Activated CD4-positive, alpha-beta T cell treated with anti-CD3 and anti-CD28 coated beads, Interleukin-2, amount 50 U/mL, for 1 hour (primary cell): ENCODE measurements at places on chromosomes 7 and 10.
A peak's percentile ranks its signal among the peaks of the same experiment; 100 is the strongest.

GRCh38 chr10:84076047-84076388 is 63.3 kb upstream of the GHITM start:
- DNase-seq: no peak

DNA sequence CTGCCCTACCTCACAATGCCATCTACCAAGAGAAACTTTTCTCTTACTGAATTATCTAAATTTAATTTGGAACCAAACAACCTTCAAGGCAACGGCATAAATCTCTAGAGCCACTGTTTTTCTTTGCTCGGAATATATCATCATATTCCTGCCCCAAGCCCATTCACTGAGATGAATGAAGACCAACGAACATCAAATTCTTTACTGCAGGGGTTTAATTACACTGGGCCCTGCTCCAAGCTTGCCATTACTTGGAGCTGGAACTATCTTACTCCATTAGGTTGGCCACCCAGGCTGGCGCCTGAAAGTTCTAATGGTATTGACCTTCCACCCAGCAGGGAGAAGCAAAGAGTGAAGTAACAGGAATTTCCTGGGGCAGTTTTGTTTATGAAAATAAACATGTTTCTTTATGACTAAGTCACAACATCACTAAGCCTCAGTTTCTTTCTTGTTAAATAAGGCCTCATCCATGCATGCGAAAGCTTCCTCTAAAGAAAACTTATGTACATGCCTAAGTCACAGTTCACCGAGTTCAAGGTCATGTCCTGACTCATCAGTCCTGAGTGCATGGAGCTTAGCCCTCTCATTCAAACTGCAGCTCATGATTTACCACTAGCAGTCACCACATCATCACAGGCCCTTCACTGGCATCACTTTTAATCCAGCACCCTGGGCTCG is 42.1 kb upstream of the ANAPC16 start:
- DNase-seq: no peak

DNA sequence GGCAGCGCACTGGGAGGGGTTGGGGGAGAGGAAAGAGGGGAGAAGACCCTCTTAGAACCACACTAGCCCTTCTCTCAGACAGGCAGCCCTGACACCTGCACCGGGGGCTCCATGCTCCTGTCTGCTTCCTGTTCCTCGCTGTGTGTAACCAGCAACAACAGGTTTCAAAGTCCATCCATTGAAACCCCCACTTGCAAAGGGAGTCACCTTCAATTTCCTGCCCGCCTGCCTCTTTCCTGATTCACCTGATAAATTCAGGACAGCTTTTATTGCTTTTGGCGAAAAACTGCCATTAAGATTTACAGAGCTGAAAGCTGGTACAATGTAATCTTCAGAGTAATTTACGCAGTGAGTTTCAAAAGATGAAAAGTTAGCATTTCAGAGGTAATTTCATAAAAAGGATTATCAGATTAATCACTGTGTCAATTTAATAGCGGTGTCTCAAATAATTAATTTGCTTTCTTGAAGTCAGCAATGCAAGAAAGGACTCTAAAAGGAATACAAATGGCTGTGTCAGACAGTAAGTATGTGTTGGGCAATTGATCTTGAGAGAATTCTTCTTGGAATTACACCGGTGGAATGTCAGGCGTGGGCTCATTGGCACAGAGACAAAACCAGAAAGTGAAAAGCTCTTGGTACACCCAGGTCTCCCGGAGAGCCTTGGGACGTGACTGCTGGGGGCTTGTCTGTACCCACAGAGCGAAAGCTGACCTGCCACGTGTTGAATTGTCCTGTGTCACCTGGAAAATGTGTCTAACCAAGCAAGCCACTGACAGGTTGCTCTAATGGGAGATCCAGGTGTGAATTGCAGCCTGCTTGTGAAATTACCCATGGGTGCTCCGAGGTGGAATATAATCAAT is 60.7 kb downstream of the TMEM209 start:
- no peak for DNase-seq

- DNase-seq: no peak
Observed at GRCh38 chr10:12422189-12422588, 72.8 kb downstream of the CAMK1D start.

GRCh38 chr10:31693491-31693890 is 235.1 kb downstream of the ARHGAP12 start:
- DNase-seq: no peak

GRCh38 chr10:14779001-14779651 is 4.4 kb upstream of the FAM107B start:
- DNase-seq: no peak

DNA sequence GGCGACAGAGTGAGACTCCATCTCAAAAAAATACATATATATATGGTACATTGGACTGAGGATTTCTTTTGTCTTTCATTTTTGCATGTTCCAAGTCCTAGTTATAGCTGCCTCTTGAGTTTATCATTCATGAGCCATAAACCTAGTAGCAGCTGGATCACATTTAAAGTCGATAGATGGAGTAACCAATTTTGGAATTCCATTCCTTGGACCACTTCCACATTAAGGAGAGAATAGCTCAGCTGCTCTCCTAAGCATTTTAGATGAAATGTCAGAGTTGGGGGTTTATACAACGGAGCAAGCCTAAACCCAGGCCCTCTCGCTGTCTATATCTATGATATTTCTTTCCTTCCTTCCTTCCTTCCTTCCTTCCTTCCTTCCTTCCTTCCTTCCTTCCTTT is 141.2 kb downstream of the LYZL1 start:
- no peak for DNase-seq

- no peak for DNase-seq
Observed at GRCh38 chr10:119370111-119370741, 162.9 kb downstream of the GRK5 start.

DNA sequence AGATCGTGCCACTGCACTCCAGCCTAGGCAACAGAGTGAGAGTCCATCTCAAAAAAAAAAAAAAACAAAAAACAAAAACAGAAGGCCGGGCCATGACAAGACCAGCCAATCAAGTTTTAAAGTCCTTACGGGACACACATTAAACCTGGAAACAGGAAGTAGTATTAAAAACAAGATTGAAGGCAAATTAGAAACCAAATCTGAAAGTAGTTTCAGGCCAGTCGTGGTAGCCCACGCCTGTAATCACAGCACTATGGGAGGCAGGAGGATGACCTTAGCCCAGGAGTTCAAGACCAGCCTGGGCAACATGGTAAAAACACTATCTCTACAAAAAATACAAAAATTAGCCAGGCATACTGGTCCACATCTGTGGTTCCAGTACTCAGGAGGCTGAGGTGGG is 18.1 kb downstream of the PSAP start:
- DNase-seq: no peak

DNA sequence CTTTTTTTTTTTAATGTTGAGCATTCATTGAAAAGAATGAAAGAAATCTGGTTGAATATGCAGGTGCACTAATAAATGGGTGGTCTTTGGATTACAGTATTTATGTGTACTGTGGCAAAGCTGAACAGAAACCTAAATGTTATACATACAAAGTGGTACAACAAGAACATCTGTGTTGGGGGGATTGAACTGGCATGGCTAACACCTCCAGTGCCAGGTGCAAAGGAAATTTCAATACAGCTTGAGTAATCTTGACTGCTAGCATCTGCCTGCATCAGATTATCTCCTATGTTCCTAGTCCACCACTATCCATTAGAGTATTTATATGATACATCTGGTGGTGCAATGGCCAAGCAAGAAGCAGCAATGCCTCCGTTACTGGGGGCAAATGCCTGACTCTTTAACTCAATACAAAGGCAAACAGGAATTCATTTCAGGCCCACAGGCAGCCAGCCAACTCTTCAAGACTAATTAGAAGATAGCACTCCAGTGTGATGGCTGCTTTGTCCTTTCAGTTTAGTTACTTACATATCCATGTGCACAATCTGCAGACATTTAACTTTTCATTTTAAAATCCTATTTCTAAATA is 220.5 kb upstream of the ETV1 start:
- no peak for DNase-seq

GRCh38 chr7:140059273-140060242 is 3.2 kb downstream of the PARP12 start:
- DNase-seq: peak; percentile 58

- DNase-seq: no peak
Observed at GRCh38 chr7:147894271-147894670, 696.3 kb upstream of the C7orf33 start.

DNA sequence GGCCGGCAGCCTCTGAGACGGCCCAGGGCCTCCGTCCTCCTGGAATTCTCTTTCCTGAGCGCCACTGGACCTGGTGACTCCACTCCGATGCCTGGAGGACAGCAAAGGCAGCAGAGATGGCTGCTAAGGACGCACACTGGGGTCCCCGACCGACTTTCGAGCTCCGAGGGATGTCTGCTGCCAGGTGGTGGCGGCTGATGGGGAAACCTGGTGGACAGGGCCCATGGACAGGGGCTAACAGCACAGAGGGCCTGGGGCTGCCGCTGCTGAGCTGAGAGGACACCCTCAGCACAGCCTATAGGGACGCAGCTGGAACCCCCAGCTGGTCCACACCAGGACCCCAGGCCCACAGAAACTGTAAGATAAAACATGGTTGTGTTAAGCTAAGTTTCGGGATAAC is 366.3 kb downstream of the DNAJB6 start:
- no peak for DNase-seq

DNA sequence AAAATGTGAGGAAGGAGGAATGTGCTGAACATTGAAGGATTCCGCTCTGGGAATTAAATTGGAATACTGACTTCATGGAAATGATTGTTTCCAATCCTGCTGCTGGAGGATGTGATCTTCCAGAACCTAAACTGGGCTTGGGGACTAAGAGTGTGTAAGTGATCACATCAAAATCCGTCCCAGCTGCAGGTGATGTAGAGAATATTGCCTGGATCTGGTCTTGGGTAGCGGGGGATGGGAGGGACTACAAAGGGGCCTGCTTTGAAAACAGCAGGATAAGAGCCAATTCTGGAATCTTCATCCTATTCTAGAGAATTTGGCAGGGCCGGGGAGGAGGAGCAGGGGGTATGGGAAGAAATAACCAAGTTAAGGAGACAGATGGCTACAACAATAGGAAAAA is 552.2 kb upstream of the FZD8 start:
- DNase-seq: no peak

GRCh38 chr10:16843252-16843870 is 26.1 kb upstream of the RSU1 start:
- DNase-seq: no peak

GRCh38 chr10:91227576-91227975 is 7.1 kb downstream of the PCGF5 start:
- no peak for DNase-seq

DNA sequence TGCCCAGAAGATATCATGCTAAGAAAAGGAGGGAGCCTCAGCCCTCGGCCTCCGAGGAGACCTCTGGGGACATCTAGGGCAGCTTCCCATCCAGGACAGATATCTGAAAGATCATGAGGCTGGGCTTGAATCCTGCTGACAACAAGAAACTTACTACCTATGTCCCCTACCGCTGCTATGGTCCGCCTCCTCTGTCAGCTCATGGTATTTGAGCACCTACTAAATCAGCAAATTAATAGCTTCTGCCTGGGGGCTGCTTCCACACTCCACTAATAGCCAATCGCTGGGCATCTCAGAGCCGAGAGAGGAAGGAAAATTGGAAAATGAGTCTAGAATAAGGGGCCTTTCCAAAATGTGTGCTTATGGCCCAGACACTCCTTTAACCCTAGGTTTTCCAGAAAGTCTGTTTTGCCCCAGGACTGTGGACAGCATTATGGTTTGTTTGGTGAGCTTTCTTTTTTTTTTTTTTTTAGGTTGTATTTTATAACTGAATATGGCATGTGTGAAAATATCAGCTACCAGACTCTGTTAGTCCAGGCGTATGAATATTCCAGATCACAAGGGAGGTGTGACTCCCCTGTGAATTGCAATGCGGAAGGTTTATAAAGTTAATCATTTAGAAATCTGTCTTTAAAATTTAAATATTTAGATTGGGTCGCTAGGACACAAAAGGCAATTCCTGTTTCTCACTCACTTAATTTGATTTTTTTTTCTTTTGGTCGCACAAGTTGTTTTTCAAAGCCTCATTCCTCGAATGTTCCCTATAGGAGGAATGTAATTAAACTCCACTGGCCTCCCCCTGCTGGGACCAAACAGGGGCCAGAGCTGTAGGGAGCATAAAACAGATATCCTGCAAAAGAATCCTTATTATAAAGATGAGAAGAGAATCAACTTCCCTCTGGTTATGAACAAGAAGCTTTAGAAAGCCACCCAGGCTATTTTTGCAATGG is 89.4 kb downstream of the PARP12 start:
- no peak for DNase-seq

DNA sequence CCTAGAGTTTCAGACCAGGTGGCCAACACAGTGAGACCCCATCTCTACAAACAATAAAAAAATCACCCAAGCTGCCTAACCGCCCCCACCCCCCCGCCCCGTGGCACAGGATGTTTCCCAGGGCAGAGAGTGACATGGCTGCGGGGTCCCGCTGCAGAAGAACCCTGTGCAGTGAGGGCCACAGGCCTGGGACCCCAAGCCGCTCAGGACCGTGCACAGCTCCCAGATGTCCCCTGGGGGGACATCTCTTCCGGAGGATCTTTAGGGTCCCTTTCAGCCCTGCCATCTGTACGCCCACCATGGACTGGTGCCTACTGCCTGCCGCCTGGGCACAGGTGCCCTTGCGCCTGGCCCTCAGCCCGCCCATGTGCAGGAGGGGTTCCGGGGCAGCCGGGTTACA is 373.6 kb downstream of the DNAJB6 start:
- no peak for DNase-seq

DNA sequence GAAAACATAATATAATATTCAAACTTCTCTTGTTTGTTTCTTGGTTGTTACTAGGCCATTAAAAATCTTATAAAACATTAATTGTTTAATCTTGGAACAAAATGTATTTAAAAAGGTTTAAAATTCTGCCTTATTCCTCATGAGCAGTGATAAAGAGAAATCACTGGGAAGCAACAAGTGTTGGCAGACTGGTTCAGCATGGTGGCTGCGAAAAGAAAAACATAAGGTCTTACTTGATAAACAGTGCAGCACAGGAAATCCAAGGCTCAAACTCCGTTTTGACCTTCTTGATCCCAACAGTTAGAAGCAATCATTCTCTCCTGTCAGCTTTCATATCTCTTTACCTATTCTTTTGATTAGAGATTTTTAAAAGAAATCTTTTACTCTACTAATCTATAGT is 530.8 kb downstream of the CNTNAP2 start:
- no peak for DNase-seq

GRCh38 chr10:83073472-83073871 is 1065.8 kb upstream of the GHITM start:
- no peak for DNase-seq

GRCh38 chr10:80187060-80187459 is 18.3 kb downstream of the ANXA11 start:
- no peak for DNase-seq

DNA sequence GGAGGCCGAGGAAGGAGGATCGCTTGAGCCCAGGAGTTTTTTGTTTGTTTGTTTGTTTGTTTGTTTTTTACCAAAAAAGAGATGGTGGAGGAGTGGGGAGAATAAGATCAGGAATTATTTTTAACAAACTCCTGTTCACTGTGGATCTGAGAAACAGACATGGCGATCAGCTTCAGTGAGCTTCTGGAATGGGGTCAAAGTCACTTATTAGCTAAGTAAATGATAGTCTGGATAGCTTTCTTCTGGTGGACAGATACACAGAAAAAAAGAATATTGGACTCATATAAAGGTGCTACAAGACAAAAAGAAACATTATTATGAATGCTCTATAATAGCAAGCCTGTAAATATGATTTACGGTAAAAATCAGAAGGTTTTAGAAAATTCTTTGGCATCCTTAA is 85.1 kb downstream of the POU6F2 start:
- DNase-seq: no peak
